ENCODE measurements at places on chromosomes 1 and 21.
A peak's percentile ranks its signal among the peaks of the same experiment; 100 is the strongest.

- DNase-seq, result no peak
Measured at GRCh38 chr1:76055987-76056386, 18.6 kb upstream of the ST6GALNAC3 start.

DNA sequence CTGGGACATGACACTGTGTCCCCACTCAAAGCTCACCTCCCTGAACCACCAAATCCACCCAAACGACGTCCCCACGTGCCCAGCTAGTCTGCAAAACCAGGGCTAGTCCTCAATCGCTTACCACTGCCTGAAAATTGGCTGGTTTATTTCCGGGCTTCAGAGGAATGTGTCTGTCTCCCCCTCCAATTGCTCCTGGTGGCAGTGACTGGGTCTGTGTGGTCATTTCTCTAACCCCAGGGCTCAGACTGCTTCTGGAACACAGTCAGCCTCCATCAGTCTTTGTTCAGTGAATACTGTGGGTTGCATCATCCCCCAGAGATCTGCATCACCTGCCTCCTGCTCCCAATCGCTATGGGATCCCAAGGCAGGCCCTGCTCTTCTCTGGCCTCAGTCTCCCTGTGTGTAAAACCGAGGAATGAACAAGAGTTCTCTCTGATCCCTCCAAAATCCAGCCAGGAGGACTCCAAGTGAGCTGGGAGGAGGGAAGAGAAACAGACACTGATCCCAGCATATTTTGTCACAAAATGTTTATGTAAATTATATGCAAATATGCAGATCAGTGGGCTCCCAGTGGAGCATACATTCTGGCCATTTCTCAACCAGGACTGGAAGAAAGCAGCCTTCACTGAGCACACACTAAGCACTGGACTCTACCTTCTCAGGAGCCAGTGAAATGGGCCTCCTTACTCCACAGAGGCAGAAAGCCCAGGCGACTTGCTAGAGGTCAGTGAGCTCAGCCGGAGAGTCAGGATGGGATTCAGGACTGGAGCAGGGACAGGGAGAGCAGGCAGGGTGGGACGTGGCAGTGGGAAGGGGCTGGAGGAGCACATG lies 20.9 kb downstream of the SDC3 start:
- DNase-seq, result no peak

GRCh38 chr1:71656902-71657301 lies 576.1 kb upstream of the ZRANB2 start:
- DNase-seq, result no peak

GRCh38 chr1:4963251-4963650 lies 308.8 kb downstream of the AJAP1 start:
- no peak for DNase-seq

GRCh38 chr1:178046591-178047270 lies 47.2 kb upstream of the RASAL2 start:
- peak; percentile 62 for DNase-seq

DNA sequence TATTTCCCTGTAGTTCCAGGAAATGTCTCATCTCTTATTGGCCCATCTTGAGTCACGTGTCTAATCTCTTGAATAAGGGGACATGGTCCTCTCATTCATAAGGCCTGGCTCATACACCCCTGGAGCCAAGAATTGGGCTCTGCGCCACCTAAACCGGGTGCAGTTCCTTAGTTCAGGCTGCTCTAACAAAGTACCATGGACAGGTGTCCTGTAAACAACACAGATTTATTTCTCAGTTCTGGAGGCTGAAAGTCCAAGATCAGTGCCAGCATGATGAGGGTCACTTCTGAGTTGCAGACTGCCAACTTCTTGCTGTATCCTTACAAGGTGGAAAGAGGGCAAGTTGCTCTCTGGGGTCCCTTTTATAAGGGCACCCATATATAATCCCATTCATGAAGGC lies 60.2 kb upstream of the VAMP3 start:
- DNase-seq, result no peak

- no peak for DNase-seq
Measured at GRCh38 chr1:211495584-211495983, 3.6 kb upstream of the RD3 start.

DNA sequence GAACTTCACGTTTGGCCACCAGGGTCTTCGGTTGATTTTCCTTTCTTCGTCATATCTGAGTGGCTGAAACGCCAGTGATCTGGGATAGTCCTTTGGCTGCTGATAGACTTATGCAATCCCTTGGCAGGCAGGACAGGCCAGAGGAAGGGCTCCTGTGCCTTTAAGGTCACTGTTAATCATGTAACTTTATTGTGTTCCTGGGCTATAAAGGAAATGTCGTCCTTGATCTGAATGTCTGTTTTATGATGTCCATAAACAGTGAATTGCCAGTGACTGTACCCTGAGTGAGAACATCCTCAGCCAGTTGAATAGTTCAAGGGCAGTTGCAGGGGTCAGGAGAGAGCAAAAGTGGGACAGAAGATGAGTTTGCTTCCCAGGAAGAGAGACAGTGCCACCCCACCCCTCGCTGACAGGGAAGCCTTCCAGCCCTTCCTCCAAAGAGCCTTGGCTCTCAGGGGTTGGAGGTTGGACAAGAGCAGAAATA lies 68.0 kb downstream of the PDE9A start:
- peak; percentile 76 for DNase-seq

DNA sequence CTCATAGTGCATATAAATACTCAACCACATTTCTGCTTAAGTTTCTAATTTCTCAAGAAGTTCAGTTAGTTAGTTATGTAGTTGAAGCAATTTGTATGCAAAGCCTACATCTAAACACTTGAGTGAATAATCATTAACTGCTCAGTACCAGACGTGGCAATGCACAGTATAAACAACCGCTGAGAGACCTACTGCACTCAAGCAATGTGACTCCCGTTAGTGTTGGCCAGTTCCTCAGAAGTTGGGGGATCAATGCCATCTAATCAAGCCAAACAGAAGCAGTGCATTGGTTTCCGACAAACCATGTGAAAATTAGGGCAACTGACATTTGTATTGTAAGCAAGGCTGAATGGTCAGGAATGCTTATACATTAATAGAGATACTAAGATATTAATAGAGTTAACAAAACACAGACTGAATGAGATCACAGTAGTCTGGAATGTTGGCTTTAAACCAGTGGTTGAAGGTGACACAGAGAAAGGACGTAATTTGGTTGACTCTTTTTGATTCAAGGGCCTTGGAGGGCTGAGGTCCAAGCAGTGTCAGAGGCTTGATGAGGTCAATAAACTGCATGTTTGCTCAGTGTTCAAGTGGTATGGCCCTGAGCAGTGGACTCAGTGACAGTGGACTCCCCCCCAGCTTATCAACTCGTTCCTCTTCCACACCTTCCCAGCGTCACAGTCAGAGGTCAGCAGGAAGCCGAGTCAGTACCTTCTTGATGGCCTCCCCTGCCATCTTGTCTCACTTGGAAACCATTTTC lies 255.5 kb downstream of the CTH start:
- no peak for DNase-seq

DNA sequence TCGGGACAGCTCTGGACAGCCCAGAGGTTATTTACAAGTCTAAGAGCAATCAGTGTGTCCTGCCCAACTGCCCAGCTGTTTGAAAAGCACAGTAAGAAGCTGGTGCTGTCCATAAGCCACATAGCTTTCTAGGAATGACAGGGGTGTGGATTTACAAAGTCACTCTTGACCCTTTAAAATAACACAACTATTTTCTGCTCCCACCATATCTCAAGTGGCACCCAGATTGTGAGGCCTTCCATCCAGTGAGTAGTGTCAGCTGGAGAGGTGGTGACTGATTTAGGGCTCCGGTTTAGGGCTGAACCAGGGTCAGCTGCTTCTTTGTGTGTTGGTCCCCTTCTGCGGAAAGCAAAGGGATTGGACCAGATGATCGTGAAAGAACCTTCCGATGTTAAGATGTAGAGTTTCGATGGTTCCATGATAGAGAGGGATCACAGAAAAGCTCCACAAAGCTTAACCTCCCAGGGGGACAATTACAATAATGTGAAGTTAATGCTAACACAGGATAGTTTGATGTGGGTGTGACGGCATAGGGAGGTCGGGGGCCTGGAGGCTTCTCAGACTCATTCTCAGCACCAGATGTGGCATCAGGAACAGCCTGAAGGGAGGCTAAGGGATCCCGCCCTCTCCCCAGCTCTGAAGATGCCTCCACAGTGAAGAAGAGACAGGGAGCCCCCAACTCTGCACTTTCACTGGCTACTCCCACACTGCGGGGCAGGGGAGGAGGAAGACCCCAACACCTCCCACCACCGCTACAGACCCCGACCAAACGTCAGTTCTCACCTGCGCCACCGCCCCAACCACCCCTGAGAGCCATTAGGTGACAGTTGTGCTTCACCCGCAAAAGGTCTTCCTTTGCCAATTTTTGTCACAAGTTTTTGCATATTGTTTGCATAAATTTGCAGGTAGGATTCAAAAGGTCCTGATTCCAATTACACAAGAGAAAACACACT lies 40.6 kb downstream of the LRRC3 start:
- DNase-seq, result no peak

GRCh38 chr1:244012202-244012601 lies 38.9 kb upstream of the ZBTB18 start:
- no peak for DNase-seq

GRCh38 chr1:226739696-226740065 lies 599 bp upstream of the ITPKB start:
- DNase-seq, result no peak

DNA sequence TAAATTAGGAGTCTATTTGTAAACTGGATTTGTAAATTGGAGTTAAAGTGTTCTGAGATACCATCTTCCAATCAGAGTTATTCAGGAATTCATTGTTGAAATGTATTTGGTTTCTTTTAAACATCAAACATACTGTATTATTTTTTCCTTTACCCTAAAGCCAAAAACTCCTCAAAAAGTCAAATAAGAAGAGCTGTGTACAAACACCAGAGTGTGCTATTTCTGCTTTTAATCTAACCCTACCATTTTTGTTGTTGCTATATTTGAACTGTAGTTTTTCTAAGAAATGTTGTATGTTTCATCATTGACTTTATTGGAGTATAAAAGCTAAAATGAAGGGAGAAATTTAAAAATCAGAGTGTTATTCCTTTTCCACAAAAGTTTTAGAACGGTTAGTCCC lies 35.8 kb downstream of the SLC30A7 start:
- no peak for DNase-seq

DNA sequence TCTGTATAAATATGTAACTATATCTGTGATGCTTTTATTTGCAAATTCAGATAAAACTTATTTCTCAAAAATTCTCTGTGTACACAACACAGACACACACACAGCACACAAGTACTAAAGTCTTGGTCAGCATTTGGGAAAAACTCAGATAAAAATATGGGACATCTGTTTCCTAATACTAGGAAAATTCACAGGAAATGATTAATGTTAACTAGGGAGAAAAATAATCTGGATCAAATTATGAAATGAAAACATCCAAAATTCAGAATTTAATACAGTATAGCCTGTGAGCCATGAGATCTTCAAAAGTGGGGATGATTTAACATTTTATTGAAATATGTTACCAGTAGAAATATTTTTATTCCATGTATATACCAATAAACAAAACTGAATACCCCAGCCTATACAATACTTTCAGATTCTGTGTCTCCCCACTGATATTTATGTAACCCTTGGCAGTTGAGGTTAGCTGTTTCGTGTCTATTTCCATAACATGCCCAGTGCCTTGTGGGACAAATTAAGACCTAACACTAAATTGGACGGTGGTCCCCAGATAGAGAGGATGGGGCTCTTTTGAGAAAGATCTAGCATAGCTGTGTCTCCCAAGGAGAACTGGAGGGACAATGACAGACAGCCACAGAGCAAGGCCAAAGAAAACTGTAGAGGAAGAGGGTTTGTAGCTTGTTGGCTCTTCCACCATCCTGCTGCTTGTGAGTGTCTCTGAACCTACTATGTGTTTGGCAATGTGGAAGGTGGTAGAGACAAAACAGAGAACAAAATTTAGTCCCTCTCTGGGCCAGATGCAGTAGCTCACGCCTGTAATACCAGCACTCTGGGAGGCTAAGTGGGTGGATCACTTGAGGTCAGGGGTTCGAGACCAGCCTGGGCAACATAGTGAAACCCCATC lies 47.2 kb downstream of the GNG12 start:
- DNase-seq, result no peak

DNA sequence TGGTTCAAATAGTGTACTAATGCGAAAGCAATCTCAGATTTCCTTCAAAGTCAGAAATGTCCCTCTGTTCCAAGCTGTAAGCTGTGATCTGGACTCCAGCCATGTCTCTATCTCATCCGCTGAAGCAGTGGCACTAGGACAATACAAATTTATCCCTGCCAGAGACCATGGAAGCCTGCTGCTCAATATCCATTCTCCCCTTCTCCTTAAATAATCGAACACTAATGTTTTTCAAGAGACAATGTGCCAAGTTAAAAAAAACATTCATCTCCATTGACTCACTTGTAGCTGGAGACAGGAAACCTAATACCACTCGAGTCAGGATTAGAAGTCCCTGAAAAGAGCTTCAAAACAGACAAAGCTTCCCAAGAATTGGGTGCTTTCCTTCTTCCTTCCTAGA lies 38.5 kb upstream of the PGBD5 start:
- DNase-seq, result no peak

GRCh38 chr1:212461916-212462660 lies 29.4 kb downstream of the NENF start:
- DNase-seq, result no peak

- no peak for DNase-seq
Measured at GRCh38 chr1:156711011-156711817, 5.8 kb upstream of the CRABP2 start.

- DNase-seq, result no peak
Measured at GRCh38 chr1:182122913-182123260, 61.4 kb upstream of the ZNF648 start.

- DNase-seq, result no peak
Measured at GRCh38 chr1:33165209-33165608, 16.6 kb downstream of the TRIM62 start.

- DNase-seq, result no peak
Measured at GRCh38 chr1:63330331-63330916, 8.1 kb downstream of the FOXD3 start.

Measured in large intestine (tissue), 12 donors.